Foreskin fibroblast (primary cell): ENCODE measurements at places on chromosomes 4 and X.

- no peak for DNase-seq
Observed at GRCh38 chrX:13955975-13956374, 73.7 kb downstream of the GEMIN8 start.

GRCh38 chrX:70554081-70554480 lies 109.4 kb downstream of the DLG3 start:
- peak; percentile 0 for DNase-seq

- no peak for DNase-seq
Observed at GRCh38 chr4:26319949-26320537, 771 bp upstream of the RBPJ start.

DNA sequence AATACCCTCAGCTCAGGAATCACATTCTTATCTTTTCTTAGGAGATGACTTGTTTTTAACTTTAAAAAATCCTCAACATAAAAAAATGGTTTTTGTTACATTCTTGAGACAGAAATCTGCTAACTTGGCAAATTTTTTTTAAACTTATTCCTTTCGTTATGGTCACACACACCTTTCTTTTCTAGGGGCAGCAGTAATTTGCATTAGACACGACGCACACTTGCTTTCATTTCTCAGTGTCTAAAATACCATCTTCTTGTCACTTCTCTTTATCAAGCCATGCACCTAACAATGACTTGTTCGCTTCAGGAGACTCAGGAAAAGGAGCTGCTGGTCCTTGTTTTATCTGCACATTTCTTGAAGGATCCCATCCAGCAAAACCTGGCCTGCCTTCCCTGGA lies 112.6 kb upstream of the TBL1X start:
- no peak for DNase-seq

DNA sequence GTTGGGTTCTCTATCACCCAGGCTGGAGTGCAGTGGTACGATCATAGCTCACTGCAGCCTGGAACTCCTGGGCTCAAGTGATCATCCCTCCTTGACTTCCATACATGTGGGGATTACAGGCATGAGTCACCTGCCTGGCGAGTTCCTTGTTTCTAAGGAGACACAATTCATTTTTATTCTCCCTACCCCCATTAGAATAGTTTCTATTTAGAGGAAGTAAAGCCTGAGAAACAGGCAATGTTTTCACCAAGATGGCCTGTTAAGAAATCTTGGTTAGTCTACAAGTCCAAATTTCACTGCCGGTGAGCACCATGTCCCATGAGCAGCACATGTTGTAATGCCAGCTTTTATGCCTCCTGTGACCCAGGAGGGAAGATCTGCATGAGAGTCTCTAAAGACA lies 5.7 kb downstream of the CYBB start:
- no peak for DNase-seq

GRCh38 chr4:16692961-16693506 lies 205.4 kb downstream of the LDB2 start:
- DNase-seq: no peak

DNA sequence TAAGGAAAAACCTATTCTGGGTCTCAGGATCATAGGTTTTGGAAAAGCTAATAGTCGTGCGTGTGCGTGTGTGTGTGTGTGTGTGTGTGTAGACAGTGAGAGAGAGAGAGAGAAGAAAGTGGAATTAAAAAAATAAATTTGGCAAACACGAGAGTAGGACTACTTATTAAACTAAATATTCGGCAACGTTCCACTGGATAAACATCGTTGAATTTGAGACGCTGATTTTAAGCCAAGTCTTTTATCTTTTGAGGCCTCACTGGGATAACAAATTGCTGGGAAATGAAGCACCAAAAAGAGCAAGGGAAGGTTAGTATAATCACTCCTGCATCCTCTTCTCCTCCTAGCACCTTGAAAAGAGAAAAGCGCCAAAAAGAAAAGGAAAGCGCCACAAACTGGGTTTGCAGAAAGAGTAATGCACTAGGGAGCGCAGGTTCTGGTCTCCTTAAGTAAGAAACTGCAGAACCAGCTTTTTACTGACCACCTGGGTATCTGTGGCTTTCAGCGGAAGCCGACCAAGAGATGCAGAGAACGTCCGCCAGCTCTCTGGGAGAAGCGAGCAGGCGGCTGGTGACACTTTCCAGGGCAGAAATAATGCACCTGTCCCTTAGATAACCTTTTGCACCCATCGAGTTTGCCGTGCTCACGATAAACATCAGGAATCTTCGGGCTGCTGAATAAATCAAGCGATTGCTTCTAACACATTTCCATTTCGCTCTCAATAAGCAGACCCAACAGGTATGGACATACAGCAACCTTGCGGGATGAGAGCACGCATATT lies 3.4 kb downstream of the ATOH1 start:
- no peak for DNase-seq

GRCh38 chr4:24743206-24743605 lies 52.2 kb upstream of the SOD3 start:
- no peak for DNase-seq

- no peak for DNase-seq
Observed at GRCh38 chr4:53616219-53616618, 24.9 kb upstream of the LNX1 start.

DNA sequence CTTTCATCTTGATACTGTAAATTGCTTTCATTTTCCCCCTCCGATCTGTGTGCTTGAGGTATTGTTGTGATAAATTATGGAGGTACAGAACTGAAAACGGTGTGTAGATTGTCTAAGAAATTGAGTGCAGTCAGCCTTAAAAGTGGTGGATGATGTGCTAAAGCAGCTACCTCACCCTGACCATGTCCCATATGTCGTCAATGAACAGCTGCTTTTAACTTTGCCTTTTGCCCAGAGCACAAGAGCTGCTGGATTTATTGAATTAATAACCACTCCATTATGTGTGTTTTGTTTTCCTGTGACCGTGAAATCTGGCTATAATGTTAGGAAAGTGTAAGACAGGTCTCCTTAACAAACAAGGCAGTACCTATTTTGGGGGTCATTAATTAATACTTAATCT lies 581.9 kb upstream of the PITX2 start:
- DNase-seq: peak; percentile 15

- DNase-seq: no peak
Observed at GRCh38 chrX:72031634-72032033, 100.1 kb downstream of the RTL5 start.

DNA sequence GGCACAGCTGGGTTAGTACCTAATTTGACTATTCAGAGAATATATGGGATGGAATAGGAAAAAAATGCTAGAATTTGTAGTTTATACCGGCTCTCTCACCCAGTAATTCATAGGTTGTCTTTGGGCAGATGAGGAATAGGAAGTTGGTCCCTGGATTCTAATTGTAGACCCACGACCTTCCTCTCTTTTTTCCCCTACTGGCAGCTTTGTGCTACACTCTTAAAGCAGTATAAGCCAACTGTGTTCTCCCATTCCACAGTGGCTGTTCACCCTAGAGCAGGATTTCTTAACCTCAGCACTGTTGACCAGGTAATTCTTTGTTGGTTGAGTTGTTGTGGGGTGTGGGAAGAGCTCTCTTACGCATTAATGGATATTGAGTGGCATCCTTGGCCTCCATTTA lies 92.9 kb downstream of the FNIP2 start:
- no peak for DNase-seq

DNA sequence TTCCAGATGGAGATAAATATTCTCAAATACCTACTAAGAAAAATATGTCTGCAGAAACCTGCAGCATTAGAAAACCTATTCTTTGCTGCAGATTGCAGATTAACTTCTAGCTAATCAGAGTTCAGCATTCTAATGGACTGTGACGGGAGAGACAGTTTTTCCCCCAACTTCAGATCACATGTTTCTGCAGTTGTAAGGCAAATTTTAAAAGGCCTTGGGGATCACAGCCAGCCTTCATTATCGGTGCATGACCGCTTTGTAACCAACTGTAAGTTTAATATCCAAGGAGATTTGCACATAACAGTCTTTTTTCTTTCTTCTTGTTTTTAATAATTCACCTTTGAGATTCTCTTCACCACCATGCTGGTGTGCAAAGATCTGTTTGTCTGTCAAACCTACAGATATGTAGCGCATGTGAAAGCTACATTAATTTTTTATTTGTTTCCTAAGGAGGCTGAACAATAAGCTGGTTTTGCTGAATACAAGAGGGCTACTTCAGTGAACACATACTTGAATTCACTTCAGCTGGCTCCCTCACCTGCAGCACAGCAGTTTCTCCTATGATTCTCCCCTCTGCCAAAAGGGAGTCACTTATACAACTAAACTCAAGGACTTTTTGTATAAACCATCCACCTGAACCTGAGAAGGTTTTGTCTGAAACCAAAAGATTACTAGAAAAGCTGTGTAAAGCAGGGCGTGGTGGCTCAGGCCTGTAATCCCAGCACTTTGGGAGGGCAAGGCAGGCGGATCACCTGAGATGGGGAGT lies 488.5 kb downstream of the RPA4 start:
- DNase-seq: no peak

- DNase-seq: peak; percentile 84
Observed at GRCh38 chr4:153555730-153556434, 89.7 kb downstream of the TMEM131L start.

GRCh38 chr4:3479358-3480101 lies 16.4 kb downstream of the DOK7 start:
- no peak for DNase-seq

DNA sequence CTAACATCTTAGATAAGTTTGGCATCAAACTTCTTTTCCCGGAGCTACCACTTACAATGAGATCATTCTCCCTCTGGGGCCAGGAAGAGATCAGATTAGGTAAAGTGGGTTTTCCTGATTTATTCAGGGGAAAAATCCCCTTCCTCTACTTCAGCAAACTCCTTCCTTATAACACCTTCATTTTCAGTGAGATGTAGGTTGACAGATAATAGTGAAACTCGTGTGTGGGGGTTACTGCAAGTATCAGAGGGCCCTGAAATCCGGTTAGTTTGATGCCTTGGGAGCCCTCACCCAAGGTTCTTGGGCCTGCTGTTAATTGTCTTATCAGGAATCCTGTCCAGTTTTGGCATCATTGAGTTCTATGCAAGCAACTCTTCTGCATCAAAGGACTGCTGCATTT lies 10.8 kb downstream of the FTHL17 start:
- no peak for DNase-seq

GRCh38 chr4:42513748-42514492 lies 116.6 kb downstream of the SHISA3 start:
- no peak for DNase-seq

GRCh38 chr4:102169345-102169744 lies 175.9 kb downstream of the SLC39A8 start:
- no peak for DNase-seq

DNA sequence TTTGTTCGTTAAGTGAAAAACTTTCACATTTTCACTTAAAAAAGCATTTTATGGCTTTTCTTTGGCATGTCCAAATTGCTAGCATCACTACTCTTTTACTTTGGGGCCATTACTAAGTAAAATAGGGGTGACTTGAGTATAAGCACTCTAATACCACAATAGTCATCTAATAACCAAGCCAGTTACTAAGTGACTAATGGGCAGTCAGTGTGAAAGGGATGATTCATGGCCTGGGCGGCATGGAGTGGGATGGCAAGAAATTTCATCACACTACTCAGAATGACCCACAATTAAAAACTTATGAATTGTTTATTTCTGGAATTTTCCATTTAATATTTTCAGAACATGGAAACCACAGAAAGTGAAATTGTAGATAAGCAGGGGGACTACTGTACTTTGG lies 60.9 kb downstream of the BMP15 start:
- no peak for DNase-seq

DNA sequence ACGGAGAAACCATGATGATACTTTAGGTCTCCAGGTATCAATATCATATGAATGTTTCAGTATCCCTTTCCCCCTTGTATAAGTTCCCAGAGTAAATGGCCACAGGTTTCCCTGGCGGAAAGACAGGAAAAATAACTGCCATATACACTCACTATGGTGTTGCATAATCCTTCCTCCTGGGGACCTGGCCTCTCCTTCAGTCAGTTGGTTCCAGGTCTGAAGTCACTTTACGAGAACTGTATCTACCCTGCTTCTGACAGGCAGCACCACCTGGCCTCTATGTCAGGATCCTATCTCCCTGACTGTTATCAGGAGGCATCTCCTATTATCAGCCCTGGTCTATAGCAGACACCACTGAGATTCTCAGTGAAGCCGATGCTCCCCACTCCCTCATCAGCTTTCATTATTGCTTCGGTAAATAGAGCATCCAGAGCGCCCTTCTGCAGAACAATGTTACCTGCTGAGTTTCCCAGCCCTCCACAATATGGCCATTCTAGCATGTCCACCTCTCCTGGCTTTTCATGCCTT lies 22.6 kb downstream of the HAUS3 start:
- DNase-seq: no peak

DNA sequence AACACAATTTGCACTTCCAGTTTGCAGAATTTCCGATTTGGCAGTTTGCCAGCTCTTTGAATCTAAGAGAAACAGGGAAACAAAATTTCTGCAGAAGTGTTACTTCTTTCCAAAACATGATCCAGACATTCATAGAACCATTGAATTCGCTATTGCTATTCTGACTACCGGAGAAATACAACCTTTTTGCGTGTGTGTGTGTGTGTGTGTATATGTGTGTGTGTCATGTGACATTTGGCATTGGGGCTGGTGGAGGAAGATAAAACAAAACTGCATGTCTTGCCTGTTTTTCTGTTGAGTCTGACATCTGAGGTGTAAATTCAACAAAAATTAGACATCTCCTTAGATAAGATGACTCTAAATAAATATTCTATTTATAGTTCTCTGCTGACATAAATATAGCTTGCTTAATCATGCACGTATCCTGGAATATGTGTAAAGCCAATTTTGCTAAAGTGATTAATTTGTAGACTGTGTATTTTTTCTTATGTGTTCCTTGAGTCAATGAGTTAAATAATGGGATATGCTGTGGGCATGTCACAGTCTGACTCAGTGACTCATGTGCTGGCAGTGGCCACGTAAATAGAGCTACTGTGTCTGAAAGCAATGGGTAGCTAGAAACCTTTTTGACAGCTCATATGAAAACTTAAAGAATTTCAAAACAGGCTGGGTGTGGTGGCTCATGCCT lies 98.9 kb downstream of the HPGD start:
- DNase-seq: peak; percentile 20

DNA sequence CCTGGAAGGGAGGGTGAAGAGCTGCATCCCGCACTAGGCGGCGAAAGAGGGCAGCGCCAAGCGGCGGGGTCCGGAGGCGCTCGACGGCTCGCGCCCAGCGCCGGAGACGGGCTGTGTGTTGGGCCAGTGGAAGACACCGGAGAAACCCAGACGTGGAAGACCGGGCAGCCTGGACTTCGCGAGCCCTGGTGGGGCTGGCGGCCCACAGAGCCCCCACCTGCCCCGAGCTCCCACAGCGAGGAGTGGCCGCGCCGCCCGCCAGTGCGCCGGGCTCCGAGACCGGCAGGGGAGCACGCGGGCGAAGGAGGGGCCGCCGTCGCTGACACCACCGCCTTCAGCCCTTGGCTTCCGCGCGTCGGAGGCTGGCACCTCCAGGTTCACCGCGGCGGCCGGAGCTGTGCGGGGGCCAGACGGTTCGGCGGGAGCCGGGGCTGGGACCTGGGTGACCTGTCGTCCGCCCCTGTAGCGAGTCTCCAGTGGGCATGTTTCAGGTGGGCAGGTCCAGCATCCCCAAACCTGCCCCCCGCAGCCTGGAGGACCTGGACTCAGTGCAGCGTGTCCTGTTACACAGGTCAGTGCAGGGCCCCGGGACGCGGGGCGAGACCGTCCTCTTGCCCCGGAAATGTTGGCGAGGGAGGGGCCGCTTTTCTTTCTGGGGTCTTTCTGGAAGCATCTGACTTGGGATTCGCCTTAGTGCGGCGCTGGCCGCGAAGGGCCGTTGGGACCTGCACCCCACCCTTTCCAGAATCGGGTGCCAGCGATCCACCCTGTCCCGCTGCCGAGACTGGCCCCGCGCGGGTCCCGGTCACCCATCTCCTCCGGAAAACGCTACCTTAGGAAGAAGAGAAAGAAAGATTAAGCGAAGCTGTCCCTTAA lies 9.6 kb upstream of the INTU start:
- peak; percentile 32 for DNase-seq

GRCh38 chr4:22456291-22456690 lies 59.6 kb downstream of the ADGRA3 start:
- no peak for DNase-seq
